ENCODE measurements at places on chromosomes 1 and 21.
A peak's percentile ranks its signal among the peaks of the same experiment; 100 is the strongest.

DNA sequence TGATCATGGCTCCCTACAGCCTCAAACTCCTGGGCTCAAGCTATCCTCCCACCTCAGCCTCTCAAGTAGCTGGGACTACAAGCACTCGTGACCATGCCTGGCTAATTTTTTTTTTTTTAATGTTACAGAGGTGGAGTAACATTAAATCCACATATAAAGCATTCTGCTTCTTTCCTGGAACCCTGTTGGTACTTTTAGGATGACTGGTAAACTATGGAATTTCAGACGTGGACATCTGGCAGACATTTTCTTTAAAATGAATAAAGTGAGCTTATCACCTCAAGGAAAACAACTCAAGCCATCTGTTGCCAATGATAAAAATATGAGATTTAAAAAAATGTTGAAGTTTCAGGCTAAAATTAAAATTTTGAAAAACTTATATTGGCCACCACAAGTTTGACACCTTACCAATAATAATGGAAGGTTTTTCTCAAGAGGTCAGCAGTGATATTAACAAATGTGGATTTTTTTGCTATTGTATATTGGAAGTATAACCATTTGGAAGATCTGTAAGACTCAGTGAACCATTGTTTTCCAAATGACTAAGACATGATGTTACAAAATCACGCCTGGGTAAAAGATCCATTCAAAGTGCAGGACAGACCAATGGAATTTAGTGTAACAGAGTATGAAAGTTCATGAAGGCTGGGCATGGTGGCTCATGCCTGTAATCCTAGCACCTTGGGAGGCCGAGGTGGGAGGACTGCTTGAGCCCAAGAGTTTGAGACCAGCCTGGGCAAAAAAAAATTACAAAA, 52.7 kb upstream of the EIF4G3 start:
- DNase-seq: no peak

GRCh38 chr1:182909578-182909977, 43.4 kb downstream of the SHCBP1L start:
- no peak for DNase-seq

- DNase-seq: no peak
These were observed 433.3 kb downstream of the DISC1 start for GRCh38 chr1:232059726-232060374.

DNA sequence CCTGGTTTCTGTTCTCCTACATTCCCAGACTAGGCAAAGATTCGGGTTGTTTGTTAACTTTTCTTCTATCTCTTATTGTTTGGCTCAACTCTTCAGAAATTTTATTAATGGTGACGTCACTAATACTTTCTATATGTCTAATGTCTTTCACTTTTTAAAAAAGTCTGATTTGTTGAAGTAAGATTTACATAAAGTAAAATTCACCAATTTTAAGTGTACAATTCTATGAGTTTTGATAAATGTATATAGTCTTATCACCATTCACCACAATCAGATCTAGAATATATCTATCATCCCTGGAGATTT, 27.8 kb downstream of the EXTL2 start:
- DNase-seq: no peak

GRCh38 chr21:41605178-41605933, 97.4 kb upstream of the TMPRSS2 start:
- no peak for DNase-seq

- DNase-seq: peak; percentile 30
These were observed 6.3 kb upstream of the INAVA start for GRCh38 chr1:200888349-200888838.

- DNase-seq: no peak
These were observed 13.2 kb upstream of the HHAT start for GRCh38 chr1:210315529-210315928.

- no peak for DNase-seq
These were observed 114.3 kb upstream of the GFI1 start for GRCh38 chr1:92601044-92601443.

DNA sequence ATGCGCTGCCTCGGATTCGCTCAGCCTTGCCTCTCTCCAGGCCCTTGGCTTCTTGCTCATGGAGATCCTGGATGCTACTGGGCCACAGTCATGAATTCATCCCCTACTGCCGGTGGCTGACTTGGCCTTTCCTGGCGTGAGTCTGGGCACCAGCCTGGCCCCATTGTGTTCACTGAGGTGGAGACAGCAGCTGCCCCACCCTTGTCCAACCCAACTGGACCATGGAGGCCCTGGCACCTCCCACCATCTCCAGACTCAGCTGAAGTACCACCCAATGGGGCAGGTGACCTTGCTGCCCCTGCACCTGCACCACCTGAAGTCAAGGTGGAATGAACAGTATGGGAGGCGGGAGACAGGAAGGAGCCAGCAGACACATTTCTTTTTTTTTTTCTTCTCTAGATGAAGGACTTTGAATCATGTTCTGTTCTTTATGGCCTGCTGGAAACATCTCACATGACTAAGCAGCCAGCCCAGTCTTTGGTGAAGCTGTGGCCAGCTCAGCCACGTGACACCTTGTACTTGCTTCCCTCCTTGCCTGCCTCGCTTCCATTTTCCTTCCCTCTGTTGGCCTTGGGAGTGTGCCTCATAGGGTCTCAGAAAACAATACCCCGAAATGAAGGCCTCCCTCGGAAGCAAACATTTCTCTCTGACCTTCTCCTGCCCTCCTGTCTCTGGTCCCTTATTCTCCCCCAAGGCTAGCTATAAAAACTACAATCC, 3.8 kb upstream of the SLC30A2 start:
- no peak for DNase-seq

GRCh38 chr1:160993544-160994193, 27.3 kb downstream of the F11R start:
- no peak for DNase-seq

- DNase-seq: no peak
These were observed 42.5 kb downstream of the RYR2 start for GRCh38 chr1:237084341-237085077.
